ENCODE measurements at places on chromosomes 6 and 20.

- DNase-seq, result no peak
Observed at GRCh38 chr20:57785061-57785460, 75.2 kb upstream of the PMEPA1 start.

- no peak for DNase-seq
Observed at GRCh38 chr6:89409461-89410035, 2.5 kb downstream of the RRAGD start.

- no peak for DNase-seq
Observed at GRCh38 chr20:57866250-57867106, 156.7 kb upstream of the PMEPA1 start.

GRCh38 chr20:2729791-2730190 lies 37.2 kb downstream of the EBF4 start:
- no peak for DNase-seq

- DNase-seq, result no peak
Observed at GRCh38 chr6:29099190-29099589, at the start of gene OR2J1. OR2J1 (plus strand) TSS chr6:29099490; CDS start chr6:29100943, 1,453 bp downstream.

DNA sequence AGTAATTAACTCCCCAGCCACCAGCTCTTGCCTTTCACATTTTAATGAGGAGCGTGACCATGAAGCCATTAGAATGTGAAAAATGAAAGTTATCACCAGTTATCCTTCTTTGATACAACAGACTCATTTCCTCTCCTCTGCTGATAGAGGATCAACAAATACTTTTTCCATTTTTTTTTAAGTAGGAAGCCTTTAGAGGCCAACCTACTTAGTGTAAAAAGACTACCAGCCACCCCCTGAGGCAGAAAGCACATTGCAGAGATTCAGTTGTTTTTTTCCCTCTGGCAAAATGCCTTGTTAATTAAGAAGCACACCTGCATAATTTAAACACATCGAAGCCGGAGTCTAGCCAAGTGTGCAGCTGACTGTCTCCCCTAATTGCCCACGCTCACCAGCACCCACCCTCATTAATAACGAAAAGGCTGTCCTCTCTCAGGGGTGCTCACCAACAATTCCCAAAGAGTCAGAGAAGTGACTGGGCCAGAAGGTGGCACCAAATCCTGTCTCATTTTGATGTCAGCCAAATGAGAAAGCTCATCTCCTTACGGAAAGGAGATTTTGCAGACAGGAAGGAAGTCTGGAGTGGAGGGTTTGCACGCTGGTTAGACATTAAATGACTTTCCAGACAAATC lies 60.9 kb upstream of the MC3R start:
- no peak for DNase-seq

DNA sequence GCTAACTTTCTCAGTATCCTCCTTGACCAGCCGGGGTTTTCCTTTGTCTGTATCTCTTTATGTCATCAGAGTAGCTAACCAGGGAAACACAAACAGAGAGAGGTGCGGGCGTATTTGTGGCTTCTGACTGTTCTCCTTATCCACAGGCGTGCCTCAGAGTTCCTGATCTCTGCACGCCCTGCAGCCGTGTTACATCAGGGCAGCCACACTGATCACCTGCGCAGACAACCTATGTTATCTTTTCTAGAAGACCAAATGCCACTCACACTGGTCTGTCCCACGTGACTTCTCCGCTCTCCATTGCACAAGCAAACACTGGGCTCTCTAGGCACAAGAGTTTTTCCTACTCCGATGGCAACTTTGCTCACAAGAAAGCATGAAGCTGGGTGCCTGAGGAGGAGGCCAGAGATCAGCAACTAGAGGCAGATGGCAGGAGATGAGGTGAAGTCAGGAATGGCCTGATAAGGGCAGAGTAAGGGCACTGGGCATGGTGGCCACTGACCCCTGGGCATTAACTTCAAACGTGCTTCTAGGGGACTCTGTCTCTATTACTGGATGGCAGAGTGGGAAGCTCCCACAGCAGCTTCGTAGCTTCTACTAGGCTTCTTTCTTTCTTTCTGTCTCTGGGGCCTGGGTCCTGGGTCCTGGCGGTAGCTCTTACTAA lies 4.5 kb downstream of the PDE10A start:
- no peak for DNase-seq

DNA sequence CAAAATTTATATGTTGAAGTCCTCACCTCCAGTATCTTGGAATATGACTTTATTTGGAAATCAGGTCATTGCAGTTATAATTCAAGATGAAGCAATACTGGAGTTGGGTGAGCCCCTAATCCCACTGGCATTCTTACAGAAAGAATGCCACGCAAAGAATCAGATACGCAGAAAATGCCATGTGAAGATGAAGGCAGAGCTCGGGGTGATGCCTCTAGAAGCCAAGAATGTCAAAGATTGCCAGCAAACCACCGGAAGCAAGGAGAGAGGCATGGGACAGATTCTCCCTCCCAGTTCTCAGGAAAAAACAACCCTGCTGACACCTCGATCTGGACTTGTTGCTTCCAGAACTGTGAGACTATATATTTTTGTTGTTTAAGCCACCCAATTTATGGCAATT lies 273.4 kb upstream of the CITED2 start:
- DNase-seq, result no peak

Measured in stimulated activated CD8-positive, alpha-beta memory T cell treated with anti-CD3 and anti-CD28 coated beads, Interleukin-15, amount 100 ng/mL, for 48 hours (primary cell).